ENCODE measurements at places on chromosomes 16 and 17.

GRCh38 chr17:79005063-79005861 lies 4.3 kb downstream of the CANT1 start:
- no peak for DNase-seq

DNA sequence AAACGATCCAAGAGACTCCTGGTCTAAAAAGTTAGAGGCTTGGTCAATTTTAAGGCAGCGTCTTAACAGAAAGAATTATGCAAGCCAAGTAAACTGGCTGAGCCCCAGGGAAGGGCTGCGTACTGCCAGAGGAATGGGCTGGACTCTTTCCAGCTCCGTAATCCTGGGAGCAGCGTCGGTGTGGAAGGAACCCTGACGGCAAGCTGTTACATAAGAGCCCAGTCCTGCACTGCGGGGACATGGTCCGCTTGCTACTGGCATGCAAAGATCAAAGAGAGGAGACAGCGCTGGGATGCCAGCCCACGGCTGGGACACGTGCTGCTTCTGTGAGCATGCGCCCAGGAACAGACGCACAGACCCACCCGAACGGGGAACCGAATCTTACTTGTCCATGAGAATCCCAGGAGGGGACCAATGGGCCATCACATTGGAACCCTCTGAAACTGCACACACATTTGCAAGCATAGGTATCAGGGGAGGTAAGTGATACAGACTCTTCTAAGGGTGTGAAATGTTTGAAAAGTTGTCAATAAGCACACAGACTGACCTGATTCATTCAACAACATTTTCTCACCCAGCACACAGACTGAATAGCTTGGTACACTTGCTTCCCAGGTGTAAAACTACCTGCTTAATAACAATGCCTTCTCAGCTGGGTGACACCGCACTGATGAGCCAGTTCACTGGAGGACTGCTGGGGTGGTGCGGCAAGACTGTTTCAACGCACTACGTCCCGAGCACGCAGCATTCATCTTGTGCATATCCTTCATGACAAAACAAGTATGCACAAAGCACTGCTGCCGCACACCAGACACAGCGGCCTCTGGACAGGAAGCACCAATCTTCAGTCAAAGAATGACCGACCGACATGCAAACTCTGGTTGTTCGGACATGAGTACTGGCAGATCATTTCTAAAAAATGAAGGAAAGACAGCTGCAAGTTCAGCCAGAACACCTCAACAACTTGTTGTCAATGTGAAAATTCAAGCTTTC lies 94.9 kb downstream of the ANKRD11 start:
- no peak for DNase-seq

DNA sequence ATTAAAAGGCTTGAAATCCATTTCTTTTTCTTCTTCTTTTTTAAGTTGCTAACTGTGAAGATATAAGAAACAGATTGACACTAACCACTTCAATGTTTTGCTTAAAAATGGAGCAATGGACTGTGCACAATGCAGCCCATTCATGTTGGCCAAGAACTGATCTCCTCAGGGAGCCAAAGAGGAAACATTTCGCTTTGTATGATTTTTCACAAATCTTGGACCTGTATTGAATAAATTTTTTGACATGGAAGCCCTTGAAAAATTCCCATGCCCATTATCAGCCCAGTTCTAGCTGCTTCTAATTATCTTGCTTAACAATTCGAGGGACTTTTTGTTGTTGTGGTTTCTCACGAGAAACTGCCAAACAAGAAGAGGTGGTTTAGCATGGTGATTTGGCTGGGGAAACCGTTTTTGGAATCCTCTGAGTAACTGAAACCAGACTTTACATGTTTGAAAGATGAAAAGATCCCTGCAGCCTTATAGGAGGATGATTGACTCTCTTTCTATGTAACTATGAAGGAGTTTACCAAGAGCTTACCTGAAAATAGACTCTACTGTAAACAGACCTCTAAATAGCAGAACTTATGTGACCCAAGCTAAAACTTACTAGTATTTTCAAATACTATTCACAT lies 1389.4 kb upstream of the GOT2 start:
- DNase-seq, result no peak

DNA sequence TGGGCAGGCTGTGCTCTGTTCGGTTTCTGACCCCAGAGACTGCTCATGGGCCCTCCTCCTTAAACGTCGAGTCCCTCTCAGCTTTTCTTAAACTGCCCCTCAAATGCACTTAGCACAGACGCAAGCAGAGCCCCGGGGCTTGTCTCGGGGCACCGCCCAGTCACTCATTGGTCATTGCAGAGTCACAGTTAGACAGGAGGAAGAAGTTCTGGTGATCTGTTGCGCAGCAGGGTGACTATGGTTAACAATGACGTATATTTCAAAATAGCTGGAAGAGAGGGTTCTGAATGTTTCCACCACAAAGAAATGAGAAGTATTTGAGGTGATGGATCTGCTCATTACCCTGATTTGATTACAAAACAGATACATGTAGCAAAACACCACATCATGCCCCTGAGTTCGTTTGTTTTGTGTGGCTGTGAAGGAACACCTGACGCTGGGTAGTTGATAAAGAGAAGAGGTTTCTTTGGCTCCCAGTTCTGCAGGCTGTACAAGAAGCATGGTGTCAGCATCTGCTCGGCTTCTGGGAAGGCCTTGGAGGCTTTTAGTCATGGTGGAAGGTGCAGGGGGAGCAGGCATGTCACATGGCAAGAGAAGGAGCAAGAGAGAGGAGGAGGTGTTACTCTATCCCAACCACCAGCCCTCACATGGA lies 387.4 kb downstream of the CPPED1 start:
- DNase-seq, result no peak

DNA sequence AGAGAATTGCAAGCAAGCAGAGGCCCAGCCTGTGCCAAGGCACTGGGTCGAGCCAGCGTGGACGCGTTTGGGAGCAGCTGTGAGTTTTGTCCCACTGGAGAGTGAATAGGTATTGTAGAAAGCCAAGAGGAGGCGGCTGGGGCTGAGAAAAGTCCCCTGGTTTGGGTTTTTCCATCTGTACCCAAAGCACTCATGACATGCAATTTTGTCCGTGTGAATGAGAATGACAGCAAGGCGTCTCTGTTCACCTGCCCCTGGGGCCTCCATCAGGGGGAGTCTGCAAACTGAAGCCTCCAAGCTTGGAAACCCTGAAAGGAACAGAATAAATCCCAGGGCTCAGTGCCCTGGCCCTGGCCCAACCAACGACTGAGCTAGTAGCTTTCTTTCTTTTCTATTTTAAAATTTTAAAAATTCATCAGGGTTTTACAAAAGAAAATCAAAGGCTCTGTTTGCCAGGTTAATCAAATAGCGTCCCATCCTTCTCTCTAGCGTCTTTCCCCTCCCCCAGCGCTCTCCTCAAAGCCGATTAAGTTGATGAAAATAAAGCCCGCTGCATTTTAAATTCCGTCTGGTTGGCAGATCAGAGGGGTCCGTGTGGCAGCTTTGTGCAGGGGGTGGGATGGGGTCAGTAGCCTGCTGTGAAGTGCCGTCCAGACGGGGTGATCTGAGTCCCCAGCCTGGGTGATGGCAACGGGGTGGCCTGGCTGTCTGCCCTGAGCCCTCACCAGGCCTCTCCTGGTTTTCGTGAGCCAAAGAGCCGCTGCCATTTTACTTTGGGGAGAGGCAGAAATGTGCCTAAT lies 171.0 kb downstream of the KATNIP start:
- DNase-seq, result no peak

DNA sequence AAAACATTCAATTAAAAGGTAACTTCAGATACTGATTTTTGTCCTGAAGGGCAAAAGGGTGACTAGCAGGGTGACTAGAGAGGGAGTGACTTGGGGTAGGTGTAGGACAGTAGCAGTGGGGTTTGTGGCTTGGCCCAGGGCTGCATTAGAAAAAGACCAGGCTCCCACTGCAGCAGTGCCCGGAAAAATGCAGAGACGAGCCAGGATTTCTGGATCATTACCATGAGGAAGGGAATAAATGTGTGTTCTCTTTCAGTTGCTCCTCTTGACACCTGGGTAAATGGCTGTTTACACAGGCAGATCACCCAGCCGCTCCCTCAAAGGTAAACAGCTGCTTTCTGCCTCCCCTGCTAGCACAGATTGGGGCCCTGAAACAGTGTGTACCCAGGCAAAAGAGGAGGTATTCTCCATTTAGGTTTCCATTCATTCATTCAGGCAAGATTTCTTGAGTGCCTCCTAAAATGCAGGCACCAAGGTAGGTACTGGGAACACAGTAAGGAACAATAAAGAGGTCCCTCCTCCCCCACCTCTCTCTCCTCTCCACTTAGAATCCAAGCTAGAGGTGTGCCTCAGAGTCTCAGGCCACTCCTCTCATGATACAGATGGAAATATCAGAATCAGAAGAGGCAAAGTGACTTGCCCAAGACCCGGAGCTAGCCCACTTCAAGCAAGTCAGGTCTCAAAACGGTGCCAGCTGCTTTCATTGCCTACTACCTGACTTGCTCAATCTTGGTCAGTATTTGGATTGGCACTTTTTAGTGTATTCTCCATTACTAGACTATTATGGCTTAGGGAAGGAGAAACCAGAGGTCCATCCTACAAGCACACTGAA lies 15.2 kb upstream of the TOX3 start:
- no peak for DNase-seq

- DNase-seq, result peak; percentile 26
Observed at GRCh38 chr17:51200295-51200694, 34.1 kb downstream of the NME2 start.

DNA sequence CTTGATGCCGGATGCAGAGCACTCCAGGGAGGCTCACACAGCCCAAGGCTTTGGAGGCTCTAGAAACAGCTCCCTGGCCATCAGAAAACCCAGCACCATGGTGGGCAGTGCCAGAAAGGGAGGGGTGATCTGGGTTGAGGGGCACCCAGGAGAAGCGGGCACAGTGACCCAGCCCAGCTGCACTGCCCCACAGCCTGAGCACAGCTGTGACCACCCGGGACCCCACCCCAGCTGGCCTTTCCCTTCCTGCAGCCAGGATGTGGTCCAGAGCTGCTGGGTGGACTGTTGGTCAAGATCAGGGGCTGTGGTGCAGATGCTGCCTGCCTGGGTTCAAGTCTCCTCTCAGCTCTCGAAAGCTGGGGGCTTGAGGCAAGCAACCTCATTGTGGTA lies 223.1 kb downstream of the ZNF423 start:
- DNase-seq, result no peak

- DNase-seq, result no peak
Observed at GRCh38 chr16:28062261-28062846, 1.2 kb downstream of the GSG1L start.

DNA sequence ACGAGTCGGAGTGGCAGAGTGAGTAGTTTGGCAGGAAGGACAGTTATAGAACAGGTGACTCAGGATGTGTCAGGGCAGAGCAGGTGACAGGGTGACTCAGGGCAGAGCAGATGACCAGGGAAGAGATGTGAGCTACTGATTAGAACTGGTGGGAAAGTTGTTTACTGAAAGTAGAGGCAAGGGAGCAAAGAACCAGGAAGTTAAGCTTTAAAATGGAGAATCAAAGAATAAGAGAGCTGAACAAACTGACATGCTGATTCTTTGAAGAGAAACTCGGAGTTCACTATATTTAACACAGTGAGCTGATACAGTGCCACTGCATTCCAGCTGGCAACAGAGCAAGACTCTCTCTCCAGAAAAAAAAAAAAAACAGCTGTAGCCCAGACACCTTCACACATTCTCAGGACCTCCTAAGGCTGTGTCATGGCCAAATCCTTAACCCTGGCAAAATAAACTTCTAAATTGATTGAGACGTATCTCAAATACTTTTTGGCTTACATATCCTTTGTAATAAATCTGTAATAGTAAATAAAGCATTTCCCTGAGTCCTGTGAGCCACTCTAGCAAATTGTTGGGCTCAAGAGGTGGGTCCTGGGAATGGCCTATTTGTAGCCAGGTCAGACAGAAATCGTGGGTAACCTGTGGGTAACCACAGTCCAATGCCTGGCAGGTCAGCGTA lies 12.3 kb upstream of the UBE2I start:
- DNase-seq, result peak; percentile 20

- DNase-seq, result no peak
Observed at GRCh38 chr17:38732376-38733281, 2.5 kb downstream of the CISD3 start.

- no peak for DNase-seq
Observed at GRCh38 chr16:24775455-24775854, 46.0 kb downstream of the TNRC6A start.

- DNase-seq, result no peak
Observed at GRCh38 chr16:1743376-1744337, 27.7 kb downstream of the NME3 start.

DNA sequence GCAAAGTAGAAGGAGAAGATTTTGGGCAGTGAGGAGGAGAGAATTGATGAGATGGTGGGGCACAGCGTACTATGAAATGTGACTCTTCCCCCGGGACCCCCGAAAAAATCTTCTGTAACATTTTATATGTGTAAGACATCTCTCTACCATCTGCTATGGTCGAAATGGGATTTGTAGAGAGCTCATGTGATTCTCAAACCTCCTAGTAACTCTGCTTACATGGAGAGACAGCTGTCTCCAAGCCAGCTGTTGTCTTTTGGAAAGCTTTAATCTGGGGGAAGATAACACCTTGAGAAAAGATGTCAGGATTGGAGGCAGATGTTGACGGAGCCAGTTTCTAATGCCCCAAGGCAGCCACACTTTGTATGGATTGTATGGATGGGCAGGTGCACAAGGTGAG lies 94.1 kb downstream of the PRKCB start:
- DNase-seq, result no peak

DNA sequence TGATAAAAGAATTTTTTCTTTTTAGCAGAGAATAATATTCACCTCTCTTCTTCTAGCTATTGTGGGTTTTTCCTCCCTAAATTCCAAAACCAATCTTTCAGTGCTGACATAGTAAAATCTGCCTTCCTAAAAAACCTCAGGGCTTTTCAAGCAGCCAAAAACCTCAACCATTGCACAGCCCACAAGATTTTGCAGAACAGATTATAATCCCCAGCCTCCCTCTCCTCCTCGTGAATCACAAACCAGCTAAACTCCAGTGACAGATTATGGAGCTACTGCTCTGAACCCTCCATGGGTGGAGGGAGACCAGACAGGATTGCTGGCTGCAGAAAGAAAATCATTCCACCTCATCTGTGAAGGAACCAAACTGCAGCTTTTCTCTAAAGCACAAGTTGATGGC lies 341.6 kb downstream of the SOX9 start:
- no peak for DNase-seq

- no peak for DNase-seq
Observed at GRCh38 chr16:48433850-48434530, 48.8 kb upstream of the SIAH1 start.

- no peak for DNase-seq
Observed at GRCh38 chr16:82736224-82736623, 109.5 kb downstream of the CDH13 start.
